ENCODE measurements at places on chromosomes 12 and 14.

DNA sequence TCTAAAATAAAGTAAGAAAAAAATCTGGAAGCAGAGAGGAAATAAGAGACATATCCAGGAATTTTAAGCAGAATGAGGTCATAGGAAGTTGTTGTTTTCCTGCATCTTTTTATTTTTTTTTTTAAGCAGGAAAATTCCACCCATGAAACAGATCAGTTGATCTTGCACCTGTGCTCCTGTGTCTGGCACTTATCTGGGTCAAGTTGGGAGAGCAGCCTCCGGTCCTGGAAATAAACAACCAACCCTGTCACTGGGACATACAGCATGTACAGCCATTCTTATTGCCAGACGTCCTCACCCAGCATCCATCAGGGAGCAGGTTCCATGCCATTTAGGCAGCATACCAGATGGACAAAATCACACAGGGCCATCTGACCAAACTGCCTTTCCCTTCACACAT is 266.0 kb upstream of the BTG1 start:
- no peak for DNase-seq

- no peak for DNase-seq
Measured at GRCh38 chr14:51441001-51441400, 201.0 kb downstream of the TMX1 start.

- no peak for DNase-seq
Measured at GRCh38 chr12:50720501-50720900, 43.4 kb upstream of the ATF1 start.

DNA sequence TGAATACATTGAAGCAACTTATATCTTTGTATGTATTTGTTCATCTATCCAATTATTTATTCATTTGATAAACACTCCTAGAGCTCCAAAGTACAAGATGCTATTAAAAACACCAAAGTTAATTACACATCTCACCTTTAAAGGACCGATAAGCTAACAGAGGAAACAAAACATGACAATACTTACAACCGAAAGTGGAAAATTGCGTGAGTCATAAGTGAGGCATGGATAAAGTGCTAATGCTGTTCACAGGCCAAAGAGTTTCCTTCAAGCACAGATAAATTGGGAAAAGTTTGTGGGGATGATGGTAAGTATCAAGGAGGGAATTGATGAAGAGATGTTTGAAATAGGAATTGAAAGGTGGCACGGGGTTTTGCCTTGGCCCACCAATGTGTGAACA is 172.8 kb upstream of the KITLG start:
- DNase-seq: no peak

DNA sequence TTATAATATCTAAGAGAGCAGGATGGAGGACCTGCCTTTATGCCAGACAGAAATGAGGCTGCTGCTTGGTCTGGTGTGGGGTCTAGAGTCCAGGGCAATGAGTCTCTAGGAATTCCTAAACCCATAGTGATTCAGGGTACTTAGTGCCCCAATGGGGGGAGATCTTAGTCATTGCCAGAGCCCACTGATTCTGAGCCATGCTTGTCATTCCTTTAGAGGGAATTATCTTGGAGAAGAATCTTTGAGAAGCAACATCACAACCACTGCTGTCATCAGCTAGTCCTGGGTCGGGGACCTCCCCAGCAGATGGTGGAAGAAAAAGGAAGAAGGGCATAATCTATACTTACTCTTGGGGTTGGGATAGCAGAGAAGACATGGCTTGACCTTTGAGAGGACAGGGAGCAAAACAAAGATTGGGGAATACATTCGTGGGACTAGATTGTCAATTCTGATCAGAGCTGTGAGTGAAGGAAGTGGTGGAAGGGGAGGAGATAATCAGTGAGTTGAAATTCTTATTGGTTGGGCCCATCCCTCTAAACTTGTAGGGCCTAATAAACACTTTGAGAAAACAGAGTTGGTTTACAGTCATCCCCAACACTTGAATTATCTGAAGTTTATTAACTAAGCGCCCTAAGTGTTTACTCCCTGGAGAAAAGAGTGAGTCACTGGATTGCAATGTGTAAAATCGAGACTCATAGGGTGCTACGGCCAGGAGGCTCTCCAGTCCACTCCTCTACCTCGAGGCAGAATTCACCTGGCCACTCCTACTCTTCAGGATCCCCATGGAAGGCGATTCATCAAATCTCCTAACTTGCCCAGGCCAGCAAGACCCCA is 3.0 kb upstream of the KRT3 start:
- no peak for DNase-seq

DNA sequence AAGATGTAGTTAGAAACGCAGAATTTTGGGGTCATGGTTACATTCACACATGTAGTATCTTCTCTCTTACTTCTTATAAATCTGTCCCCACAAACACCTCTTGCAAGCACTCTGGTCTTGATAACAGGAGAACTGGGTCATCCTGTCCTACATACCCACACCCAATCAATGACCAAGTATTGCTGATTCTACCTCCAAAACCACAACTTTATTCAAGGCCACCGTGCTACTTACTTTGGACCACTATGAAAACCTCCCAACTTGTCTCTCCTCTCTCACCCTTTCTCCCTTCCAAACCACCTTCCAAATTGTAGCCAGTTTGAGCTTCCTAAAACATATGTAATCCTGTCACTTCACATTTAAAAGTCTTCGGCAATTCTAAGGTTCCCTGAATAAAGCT is 5.4 kb downstream of the SERPINA11 start:
- DNase-seq: no peak

GRCh38 chr12:3081091-3081490 is 3.9 kb downstream of the TSPAN9 start:
- DNase-seq: no peak

DNA sequence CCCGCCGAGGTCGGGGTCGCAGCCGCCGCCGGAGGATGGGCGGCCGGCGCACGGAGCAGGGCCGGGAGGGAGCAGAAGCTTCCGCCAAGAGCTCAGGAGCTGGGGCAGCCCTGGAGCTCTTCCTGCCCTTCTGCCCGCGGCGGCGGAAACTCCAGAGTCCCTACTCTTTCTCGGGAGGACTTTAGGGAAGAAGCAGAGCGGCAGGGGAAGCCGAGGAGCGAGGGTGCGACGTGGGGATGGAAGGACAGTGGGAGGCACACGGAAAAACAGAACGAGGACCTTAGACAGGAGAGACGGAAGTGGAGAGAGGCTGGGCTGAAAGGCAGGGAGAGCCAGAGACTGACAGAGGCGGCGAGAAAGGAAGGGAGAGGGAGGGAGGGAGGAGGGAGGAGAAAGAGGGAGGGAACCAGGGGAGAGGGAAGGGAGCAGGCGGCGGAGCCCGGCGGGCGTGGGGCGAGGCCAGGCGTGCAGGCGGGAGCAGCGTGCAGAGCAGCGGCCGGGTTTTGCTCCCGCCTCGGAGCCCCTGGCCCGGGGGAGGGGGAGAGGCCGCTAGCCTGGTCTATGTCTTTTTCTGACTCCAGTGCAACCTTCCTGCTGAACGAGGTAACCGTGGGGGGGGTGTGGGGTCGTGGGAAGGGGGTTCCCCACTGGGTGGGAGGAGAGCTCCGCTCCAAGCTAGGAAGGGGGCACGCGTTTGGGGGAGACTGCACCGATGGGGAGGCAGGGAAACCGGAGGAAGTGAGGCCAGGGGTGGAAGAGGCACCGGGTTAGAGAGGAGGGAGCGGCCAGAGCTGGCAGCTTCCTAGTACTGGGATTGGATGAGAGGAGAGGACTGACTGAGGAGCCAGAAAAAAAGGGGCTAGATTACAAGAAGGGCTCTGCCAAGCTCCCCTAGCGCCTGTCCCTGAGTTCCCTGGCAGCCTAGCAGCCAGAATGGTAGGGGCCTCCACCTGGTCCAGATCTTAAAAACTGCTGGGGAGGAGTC is 2.9 kb upstream of the CACNB3 start:
- DNase-seq: no peak

GRCh38 chr14:31944256-31945073 is 132.6 kb upstream of the ARHGAP5 start:
- DNase-seq: no peak

DNA sequence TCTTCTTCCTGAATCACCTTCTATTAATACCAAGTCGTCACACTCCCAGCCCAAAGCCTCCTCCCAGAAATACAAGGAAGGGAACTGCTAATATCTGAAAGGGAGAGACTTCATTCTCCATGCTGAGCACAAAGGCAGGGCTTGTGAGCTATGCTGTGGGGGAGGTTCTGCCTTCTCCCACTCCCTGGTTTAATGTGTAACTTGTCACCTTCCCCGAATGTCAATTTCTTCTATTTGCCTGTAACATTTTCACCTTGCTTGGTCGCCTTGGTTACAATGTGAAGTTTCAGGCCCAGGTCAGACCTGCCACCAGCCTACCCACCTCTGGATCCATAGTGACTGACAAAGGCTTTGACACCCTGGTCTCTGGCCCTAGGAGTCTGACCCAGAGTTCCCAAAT is 82.0 kb upstream of the ESRRB start:
- no peak for DNase-seq

DNA sequence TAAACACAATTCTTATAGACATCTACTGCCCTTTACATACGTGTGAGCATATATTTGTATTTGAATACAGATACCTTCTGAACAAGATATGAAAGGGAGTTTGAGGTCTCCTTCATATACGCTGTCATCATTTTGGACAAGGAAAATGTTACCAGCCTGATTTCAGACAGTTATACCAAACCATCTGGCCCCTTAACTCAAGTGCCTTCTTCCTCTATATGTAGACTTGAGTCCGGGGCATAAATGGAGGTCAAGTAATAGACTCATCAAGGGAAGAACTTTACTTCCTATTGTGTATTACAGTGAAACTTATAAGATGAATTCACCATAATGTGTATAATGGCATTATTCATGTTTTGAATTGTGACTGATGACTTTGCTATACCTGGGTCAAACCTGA is 52.2 kb downstream of the FAR2 start:
- DNase-seq: no peak

GRCh38 chr14:50590464-50590863 is 30.5 kb downstream of the ATL1 start:
- no peak for DNase-seq

GRCh38 chr12:114241973-114242434 is 163.9 kb downstream of the TBX5 start:
- no peak for DNase-seq

DNA sequence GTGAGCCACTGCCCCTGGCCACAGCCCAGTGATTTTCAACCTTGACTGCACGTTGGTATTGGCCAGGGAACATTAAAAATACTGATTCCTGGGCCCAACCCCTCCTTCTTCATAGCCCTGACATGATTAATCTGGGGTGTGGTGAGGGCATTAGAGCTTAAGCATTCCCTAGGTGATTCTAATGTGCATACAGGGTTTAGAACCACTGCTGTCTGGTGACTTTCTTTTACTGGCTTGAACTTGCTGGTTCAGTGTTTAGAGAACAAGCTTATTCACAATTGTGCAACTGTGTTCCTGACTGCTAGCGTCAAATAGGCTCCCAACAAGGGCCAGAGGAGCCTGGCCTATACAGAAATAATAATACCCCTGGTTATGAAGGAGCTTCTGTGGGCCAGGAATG is 488.8 kb upstream of the CCDC196 start:
- no peak for DNase-seq

- DNase-seq: no peak
Measured at GRCh38 chr12:131782061-131782460, 46.1 kb upstream of the MMP17 start.

DNA sequence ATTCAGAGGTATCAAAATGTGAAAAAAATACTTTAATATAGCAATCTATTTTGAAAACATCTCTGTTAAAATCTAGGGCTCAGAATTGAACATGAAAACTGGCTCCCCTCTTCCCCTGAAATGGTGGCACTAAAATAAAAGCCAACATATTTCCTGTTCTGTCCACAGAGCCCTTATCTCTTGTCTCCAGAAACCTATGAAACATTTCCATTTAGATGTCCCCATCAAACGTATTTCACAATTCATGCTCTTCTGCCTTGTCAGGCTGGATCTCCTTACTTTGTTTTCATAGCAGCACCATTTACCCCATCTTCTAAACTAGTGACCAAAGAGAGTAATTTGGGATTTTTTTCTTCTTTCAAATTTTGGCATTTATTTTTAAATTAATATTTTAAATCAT is 42.4 kb downstream of the PDE3A start:
- no peak for DNase-seq

DNA sequence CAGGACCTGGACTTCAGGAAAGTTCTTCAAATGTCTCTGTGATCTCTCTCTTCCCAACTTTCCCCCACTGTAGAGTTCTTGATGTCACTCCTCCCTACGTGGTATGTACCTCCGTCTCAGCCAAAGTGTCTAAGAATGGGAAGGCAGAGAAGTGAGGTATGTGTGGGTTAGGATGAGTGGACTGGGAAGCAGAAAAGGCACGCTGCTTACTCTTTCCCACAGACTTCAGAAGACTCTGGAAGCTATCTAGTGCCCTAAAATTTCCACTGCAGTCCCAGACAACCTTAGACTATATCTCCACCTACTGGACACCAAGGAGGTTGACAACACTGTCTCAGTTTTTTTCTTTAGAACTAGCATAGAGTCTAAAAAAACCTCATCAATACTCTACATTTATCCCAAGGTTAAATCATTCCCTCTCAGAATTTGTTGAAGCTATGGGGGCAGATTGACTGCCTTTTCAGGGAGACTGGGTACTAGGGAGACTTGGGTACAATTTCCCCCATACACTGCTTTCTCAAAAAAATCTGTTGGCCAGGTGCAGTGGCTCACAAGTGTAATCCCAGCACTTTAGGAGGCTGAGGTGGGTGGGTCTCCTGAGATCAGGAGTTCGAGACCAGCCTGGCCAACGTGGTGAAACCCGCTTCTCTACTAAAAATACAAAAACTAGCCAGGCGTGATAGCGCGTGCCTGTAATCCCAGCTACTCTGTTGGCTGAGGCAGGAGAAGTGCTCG is 20.6 kb upstream of the ITGA5 start:
- DNase-seq: no peak

DNA sequence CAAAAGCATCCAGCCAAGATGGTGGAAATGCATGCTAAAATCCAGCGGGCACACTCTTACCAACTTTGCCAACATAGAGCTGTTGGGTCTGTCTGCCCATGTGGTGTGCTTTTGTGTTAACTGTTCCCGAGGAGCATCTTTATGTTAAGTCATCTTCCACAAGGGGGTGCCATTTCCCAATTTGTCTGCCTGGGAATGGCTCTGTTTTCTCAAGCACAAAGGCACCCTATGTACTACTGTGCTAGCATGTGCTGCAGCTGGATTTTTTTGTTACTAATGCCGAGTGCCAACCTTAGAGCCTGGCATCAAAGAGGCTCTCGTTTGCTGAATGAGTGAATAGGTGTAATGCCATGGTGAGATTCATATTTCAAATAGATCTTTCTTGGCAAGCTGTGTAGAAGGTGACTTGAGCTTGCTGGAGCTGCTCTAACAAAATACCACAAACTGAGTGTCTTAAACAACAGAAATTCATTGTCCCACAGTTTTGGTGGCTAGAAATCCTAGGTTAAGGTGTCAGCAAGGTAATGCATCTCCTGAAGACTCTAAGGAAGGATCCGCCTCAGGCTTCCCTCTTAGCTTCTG is 74.3 kb downstream of the TRHDE start:
- DNase-seq: no peak

- no peak for DNase-seq
Measured at GRCh38 chr12:117762143-117762542, 206.6 kb downstream of the KSR2 start.

GRCh38 chr14:33842299-33842698 is 108.6 kb downstream of the EGLN3 start:
- no peak for DNase-seq

- no peak for DNase-seq
Measured at GRCh38 chr12:15171012-15171655, 50.1 kb downstream of the RERG start.
